ENCODE measurements at places on chromosomes 7 and 10. TPM values are rescaled to one million over a fixed set of nuclear protein-coding genes. Genes with fewer than 3 reads are reported as not detected.

ICA1 gene
- total RNA-seq = 0.76 TPM

CH25H gene
- not detected for total RNA-seq

C10orf62 gene
- not detected for total RNA-seq

MACROH2A2 gene
- 24.8 TPM for total RNA-seq

GNB2 gene
- total RNA-seq = 251 TPM
